ENCODE measurements at places on chromosomes 4 and X.

DNA sequence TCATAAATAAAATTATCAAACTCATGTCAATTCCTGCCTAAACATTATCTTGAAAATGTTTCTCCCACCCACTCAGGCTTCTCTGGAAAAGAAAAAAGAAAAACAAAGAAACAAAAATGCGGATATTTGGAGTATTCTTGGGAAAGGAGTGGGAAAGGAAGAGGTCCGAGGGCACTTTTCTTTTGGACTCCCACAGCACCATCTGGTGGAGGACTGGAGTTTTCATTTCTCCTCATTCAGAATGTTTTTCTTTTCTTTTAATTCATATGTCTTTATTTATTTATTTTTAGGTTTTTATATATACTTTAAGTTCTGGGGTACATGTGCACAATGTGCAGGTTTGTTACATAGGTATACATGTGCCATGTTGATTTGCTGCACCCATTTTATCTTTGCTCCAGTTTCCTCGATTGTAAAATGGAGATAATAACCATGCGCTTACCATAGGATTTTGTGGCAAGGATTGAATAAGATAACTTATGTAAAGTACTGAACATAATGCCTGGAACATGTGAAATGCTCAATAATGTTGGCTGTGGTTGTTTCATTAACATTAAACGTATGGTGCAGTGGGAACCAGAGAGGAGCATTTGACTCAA is 8.0 kb upstream of the KCNE5 start:
- no peak for DNase-seq

DNA sequence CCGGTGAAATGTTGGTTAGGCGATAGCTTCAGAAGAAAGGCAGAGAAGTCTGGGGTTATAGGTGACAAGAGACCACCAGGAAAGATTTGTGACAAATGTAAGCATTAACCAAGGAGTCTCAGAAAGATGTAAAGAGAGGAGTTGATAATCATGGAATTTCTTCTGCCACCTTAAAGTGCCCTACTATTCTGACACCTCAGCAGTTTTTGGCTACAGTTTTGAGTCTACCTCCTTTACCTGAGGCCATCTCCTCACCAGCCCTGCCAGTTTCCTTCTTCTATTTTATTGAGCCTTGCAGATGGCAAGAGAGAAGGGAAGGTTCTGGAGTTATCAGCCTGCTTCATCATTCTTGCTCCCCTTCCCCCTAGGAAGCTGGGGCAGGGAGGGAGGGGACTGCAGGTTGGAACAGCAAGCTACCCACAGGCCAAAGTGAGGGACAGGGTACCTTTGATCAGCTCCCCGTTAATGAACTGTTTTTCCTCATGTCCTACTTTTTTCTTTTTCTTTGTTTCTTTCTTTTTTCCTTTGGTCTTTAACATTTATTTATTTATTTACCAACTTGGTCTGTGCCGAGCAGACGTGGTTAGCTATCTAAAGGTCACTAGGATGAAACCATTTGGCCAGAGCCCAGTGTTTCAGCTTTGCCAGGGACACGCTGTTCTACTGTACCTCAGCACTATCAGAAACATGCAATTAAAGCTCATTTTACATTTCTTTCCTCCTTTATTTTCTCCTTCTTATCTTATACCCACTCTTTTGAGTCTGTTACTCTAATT is 438.7 kb upstream of the AR start:
- DNase-seq: no peak

GRCh38 chr4:1026115-1026514 is 14.7 kb downstream of the FGFRL1 start:
- DNase-seq: no peak

GRCh38 chr4:137310593-137311490 is 221.5 kb downstream of the PCDH18 start:
- no peak for DNase-seq

DNA sequence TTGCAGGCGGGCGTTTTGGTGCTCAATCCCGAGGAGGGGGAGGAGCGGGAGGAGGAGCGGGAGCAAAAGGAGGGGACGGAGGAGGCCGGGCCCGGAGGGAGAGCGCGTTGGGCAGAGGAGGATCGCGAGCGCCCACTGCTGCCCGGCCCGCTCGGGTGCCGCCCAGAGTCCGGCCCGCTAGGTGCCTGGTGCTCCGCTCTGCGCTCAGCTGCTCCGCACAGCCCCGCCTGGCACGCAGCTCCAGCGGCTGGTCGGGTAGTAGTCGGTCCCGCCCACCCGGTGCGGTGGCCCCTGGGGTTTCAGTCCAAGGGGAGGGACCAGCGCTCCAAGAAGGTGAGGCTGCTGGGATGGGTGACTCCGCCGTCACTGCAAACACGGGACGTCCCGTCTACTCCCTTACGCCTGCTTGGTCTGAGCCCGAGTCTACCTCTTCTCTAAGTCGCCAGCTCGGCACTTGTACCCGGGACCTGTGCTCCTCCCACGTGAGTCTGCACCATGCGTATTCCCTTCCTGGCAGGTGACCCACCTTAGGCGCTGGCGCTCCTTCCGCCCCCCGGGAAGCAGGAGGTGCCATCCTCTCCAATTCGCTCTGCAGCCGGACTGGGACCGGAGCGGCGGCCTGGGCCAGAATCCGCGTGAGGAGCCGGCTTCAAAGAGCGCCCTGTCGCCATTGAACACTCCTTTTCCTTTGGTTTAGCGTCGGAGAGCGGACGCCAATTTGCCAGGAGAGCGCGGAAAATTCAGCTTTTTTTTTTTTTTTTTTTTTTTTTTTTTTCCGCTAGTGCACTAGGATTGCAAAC is 405 bp upstream of the HS3ST1 start:
- peak; percentile 39 for DNase-seq

GRCh38 chr4:81836716-81837115 is 365.0 kb upstream of the RASGEF1B start:
- DNase-seq: no peak

DNA sequence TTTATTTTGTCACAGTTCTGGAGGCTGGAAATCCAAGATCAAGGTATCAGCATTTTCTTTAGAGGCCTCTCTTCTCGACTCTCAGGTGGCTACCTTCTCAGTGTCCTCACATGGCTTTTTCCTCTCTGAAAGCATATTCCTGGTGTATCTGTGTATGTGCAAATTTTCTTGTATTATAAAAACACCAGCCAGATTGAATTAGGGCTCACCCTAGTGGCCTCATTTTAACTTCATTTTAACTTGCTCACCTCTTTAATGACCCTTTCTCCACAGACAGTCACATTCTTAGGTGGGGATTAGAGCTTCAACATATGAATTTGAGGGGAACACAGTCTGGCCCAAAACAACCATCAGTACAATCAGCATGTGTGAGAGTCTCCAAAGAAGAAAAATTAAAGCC is 542.4 kb upstream of the FAM241A start:
- DNase-seq: no peak

DNA sequence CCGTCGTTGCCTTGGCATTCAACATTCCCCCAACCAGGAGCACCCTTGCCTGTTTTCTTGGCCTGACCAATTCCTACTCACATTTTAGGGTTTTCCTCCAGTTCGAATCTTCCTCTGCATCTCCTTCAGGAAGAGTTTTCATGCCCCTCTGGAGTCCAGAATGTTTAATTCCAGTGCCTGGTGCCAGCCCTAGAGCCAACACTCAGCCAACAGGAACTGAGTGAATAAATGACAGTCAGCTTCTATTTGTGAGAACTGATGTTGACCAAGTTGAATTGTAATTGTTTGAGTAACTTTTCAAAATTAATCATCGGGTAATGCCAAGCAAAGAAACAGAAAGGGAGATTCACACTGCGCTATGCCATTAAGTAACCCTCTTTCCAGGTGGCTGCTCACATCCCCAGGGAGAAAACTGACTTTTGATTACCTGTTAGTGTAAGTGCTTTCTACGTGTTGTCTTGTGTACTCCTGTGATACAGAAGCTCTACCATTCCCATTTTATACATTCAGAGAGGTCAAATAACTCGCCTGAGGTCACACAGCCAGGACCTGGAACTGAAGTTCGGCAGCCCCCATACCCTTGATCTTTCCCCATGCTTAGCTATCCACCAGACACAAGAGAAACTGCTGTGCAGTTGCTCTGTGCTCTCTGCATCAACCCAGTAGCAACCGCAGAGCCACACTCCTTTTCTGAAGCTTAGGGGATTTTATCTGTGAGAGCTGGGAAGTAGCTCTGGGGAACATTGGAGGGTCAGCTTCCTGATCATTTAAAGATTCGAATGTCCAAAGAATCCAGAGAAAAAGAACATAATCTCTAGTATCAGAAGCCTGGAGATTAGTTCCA is 19.0 kb upstream of the SLC2A9 start:
- no peak for DNase-seq

DNA sequence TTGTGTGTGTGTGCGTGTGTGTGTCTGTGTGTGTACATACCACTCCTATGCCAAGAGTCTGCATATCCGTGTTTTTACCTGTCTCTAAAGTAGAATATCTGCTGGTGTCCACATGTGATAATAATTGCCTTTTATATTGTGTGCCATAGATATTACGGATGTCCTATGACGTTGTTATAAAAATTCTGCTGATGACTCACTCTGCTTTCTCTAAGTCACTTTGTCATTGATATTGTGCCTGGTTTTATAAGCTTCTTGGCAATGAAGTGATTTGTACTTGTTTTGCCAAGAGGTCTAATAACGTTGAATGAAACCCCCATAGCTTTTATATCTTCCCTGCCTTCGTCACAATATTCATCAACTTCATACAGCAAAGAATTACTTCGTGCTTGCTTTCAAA is 102.6 kb upstream of the C1GALT1C1 start:
- no peak for DNase-seq

GRCh38 chr4:24924309-24924781 is 11.5 kb upstream of the CCDC149 start:
- DNase-seq: no peak

DNA sequence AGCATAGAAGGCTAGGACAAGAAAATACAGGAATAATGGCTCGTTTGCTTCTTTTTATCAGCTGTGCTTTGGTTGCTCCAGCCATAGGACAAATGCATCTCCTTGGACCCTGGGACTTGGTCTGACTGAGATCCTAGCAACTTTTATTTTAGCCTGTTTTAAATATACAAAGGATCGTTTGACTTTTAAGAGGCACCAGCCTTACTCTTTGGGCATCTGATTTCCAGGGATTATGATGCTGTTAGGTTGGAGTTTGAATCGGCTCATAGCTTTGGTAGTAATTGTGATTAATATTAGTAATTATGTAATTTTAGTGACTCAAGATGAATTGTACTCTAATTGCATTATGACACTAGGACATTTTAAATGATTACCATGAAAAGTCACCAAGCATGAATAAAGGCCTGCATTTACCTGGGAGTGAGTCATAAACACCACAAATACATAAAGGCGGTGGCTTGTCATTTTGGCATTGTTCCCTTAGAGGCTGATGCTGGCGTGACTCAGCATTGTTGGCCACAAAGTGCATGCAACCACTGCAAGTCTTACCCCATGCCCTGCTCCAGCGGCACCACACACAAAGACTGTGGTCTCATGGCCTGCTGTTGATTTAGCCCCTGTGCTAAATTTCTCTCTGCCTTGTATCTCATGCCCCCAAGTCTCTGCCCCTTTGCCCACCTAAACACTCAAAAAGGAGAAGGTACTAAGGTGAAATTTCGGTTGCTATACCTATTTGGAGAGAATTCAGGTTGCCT is 12.4 kb downstream of the GPAT3 start:
- no peak for DNase-seq

DNA sequence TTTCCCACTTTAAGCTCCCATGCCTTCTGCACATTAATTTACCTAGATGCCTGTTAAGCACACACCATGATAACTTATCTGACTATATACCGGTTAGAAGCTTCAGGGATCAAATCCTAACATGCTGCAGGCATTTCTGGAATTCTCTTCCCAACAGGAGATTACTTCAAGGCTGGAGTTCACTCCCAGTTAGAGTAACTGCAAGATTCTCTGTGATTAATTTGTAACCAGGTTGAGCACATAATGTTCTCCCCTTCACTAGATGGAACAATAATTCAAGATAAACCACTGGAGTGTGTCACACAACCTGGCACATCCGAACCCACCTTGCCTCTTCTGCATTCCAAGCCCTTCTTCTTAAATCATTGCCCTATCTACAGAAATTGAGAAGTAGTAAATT is 11.8 kb upstream of the UGT2A3 start:
- DNase-seq: no peak

GRCh38 chr4:98677799-98678198 is 19.4 kb upstream of the TSPAN5 start:
- no peak for DNase-seq

GRCh38 chr4:42917296-42917695 is 24.8 kb downstream of the GRXCR1 start:
- DNase-seq: no peak

DNA sequence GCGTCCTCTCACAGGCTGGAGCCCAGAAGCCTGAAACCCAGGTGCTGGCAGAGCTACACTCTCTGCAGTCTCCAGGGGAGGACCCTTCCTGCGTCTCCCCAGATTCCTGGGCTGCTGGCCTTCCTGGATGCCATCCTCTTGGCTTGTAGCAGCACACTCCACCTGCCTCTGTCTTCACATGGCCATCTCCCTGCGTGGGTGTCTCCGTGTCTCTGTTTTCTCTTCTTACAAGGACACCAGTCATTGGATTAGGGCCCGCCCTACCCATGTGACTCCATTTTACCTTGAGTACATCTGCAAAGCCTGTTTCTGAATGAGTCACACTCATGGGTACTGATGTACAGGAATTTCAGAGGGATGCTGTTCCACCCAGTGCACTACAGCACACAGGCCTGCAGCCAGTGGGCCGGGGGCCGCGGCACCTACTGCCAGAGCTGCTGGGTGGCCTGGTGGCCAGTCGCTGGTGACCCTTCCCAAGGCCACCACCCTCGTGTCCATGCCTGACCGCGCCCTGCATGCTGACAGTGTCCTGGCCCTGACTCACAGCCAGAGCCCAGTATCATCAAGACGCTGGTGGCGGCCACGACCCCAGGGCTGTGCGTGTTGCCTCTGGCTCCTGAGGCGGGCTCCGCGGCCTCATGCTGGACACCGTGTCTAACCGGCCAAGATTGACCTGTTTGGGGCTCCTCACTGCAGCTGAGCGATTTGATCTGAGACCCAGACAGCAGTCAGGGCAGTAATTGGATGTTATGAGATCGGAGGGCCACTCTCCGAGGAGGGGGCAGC is 63.6 kb upstream of the NKX1-1 start:
- no peak for DNase-seq

- DNase-seq: no peak
These were observed 11.9 kb upstream of the MXD4 start for GRCh38 chr4:2273657-2274319.

DNA sequence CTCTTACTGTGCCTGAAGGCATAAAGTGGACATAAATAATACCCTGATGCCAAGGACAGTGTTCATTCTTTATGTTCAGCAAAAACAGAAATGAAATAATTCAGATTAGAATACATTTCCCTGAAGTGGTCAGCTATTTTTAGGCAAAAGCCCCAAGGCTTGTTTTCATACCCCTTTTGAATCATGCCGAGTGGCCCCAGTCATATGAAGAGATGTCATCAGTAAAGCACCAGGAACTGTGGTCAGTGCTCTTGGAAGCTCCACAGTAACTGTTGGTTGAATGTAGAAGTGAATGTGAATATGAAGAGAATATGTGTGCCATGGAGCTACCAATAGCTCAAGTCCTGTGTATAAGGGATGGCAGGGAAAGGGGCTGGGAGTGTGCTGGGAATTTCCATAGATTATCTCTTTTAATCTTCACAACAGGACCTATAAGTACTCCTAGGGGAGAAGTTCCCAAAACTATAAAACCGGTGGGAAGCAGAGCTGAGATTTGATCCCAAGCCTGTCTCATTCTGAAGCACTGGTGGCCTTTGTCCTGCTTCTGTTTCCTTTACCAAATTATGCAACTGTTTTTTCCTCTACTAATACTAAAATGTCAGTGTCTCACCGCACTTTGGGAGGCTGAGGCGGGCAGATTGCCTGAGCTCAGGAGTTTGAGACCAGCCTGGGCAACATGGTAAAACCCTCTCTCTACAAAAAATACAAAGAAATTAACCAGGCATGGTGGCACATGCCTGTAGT is 52.6 kb downstream of the FNIP2 start:
- no peak for DNase-seq

GRCh38 chr4:1395941-1396805 is 10.1 kb downstream of the NKX1-1 start:
- no peak for DNase-seq
